ENCODE measurements at places on chromosomes 11 and 22.

- no peak for DNase-seq
Observed at GRCh38 chr11:116692318-116693101, 80.3 kb downstream of the BUD13 start.

GRCh38 chr11:5276697-5277096 lies 7.0 kb upstream of the HBE1 start:
- DNase-seq = no peak

DNA sequence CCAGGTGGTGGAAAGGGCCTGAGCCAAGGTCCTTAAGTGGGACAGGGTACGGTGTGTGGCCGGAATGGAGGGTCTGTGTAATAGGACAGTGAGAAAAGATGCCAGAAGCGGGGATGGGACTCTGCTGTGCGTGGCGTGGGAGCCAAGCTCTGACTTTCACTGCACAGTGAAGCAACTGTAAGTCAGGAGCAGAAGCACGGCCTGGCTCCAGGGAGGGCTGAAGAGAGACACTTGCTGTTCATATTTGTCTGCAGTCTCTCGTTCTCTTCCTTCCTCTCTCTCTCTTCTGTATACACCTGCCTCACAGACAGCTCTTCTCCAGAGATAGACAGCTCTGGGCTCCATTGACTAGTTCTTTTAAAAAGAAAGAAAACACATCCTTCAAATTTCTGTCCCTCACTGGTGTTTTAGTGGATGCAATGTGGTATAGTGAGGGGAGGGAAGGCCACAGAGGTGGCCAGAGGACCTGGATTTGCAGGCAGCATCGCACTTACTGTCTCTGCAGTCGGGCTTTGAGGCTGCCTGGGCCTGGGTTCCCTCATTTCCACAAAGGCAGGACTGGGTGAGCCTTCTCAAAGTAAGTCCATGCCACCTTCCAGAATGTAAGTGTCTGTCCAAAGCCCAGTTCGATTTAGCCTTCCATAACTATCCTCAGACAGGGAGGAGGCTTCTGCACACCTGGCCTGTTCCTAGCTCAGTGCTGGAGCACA lies 2.1 kb downstream of the IL17RA start:
- DNase-seq = no peak

DNA sequence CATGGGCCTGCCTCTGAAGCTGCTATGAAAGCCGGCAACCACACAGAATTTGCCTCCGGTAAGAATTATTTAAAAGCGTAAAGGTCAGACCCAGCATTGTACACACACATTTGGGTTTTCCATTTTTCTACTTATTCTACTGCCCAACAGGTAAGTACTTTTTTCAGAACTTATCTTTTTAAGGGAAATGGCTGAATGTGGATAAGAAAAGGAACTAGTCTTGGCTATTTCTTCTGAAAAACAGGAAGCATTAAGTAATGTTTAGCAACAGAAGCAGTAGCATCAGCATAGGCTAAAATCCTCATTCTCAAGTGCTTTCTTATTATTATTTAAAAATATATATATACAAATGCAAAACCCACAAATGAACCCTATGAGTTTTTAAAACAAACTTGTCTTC lies 103.1 kb downstream of the MPPED2 start:
- DNase-seq = no peak

GRCh38 chr11:85595285-85595884 lies 31.8 kb downstream of the DLG2 start:
- peak; percentile 47 for DNase-seq

DNA sequence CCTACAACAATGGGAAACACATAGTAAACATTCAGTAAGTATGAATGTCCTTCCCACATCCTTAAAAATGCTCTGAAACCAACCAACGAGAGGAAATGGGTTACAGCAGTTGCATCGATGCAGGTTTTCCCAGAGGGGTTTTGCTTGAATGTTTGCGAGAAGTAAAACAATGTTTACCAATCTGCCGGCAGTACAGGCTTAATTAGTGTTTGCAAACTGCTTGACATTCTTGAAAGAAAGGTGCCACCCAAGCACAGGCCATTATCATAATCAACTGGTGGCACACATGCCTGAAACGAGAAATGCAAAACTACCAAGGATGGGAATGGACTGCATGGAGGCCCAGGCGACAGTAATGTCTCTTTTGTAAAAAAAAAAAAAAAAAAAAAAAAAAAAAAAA lies 27.1 kb upstream of the OPCML start:
- DNase-seq = no peak

DNA sequence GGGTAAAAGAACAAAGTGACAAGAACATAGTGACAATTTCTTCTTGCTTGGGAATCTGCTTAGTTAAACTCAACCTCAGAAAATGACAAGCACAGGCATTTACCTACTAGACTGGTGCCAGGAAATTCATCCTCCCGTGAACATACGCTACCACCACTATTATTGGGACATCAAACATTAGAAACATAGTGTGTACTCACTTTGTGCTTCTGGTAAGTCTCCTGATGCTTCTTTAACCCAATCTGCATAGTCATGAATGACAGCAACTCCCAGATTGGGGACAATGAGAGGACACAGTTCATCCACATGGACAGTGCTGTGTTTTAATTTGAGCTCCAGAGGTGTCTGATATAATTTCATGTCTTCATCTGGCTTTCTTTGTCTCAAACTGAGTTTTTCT lies 29.2 kb upstream of the CHRNA10 start:
- no peak for DNase-seq

DNA sequence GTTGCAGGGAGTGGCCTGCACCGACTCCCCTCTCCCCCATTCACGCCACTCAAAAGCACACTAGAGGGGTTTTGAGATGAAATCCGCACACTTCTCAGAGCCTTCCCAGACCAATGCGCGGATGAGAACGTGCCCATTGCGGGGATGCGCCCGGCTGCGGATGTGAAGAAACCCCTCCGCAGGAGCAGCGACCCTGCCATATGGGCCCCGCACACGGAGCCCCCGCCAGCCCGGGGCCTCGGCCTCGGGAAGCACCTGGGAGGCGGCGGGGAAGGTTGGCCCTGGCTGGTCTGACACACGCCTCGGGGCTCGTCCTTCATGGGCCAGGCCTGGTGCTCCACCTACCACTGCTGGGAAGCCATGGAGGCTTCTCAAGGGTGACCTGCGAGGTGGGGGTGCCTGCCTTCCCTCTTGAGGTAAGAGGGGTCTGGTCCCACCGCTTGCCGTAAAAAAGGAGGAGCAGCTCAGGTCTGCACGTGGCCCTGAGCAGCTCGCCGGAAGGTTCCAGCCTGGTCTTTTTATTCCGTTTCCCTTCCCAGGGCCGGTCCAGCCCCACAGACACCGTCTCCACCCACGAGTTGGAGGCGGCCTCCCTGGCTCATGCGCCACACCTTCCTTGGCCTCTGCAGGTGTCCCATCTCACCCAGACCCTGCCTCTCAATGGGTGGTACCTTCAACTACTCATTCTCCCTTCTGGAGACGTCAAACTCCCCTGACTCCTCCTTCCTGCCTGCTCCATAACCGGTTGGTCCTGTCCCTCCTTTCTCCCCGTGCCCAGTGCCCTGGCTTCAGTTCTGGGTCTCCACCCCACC lies 39.4 kb downstream of the TRMU start:
- no peak for DNase-seq

GRCh38 chr11:70578371-70578770 lies 180.0 kb downstream of the CTTN start:
- DNase-seq = no peak

GRCh38 chr11:60710482-60710881 lies 11.1 kb downstream of the MS4A8 start:
- no peak for DNase-seq

DNA sequence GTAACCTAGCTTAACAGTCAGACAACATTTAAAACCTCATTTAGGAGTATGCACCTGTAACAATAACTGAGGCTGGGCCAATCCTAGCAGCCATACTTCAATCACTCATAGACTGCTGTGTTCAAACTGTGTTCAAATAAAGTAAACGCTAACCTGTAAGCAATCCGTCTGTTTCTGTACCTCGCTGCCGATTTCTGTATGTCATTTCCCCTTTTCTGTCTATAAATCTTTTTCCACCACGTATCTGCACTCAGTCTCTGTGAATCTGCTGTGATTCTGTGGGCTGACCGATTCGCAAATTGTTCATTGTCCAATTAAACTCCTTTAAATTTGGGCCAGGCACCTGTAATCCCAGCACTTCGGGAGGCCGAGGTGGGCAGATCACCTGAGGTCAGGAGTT lies 12.3 kb downstream of the APOBEC3H start:
- no peak for DNase-seq

GRCh38 chr11:125079878-125080530 lies 16.9 kb downstream of the SLC37A2 start:
- DNase-seq = no peak

DNA sequence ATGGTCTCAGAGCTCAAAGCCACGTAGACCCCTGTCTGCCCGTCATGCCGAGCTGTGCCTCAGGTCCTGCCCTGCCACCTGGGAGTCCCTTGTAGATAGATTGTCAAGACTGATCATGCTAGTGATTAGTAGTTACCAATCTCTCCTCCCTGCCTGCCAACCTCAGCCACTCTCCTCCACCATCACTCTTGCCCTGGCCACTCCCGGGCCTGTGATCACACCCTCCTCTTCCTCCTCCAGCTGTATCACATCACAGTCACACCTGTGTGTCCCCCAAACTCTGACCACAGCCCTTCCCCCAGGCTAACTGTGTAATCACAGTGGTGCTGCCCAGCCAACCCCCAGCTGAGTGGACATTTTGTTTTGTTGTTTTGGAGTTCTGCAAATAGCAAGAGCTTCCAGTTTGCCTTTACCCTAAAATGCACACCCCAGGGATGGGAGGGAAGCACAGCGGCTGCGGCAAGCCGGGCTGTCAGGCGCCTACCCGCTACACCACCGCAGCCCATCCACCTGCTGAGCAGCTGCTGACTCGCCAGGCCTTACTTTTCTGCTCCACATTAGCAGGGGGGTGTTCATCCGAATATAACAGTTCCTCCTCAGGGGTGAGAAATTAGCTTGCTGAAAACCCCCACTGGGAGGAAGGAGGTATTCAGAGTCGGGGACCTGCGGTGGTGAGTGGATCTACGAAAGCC lies 45.8 kb downstream of the LRFN4 start:
- DNase-seq = no peak

DNA sequence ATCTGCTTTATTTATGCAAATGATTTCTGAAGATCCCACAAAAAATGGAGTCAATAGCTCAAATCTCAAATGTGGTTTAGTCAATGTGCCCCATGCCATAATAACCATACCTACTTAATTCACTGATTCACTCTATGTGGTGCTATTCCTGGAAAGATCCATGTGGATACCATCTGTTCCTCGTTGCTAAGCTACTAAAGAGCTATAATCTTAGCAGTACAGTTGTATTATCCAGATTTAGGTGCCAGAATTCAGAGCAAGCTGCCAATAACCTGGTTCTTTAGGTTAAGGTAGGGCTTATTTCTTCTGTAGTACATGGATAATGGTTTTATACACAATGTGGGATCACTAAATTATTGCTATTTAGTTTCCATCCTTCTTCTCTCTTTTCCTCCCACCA lies 974.7 kb upstream of the CCDC90B start:
- peak; percentile 21 for DNase-seq

GRCh38 chr11:1825039-1825740 lies 9.6 kb upstream of the SYT8 start:
- no peak for DNase-seq

DNA sequence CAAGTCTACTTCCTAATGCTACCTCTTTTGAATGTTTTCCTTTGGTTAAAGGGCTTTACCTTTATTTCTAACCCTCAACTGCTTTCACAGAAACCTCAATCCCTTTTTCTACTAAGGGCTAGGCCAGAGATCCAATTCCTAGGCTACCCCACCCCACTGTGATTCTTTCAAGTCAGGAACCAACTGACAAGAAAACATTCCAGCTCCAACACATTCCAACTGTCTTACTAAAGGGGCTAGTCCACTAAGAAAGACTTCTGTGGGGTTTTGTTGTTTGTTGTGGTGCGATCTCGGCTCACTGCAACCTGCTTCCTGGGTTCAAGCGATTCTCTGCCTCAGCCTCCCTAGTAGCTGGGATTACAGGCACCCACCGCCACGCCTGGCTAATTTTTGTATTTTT lies 151.3 kb downstream of the APOL5 start:
- DNase-seq = peak; percentile 38

DNA sequence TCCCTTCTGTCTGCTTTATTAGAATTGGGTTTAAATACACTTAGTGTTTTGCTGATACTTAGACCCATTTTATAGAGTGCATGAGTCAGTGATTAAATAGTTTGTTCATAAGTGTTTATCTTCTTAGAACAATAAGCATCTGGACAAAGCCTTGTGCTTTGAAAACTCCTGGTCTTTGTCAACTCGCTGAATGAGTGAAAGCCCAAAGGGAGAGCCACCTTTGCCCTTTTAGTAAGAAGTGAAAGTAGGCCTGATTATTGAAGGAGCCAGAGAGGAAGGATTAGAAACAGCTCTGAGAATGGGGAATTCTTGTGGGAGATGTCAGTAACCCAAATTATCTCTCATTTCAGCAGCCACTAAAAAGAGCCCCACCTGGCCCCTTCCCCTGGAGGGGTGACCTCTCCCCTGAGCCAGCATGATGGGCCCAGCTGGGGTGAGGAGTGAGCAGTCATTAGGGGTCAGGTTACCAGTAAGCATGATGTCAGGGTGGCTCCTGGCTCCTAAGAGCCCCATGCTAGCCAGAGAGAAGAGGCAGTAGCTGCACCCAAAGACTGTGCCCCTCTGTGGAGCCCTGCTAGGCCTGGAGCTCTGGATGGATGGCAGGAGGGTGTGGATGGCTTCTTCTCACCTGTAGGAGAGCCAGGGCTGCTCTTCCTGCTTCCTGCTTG lies 125.1 kb upstream of the E2F8 start:
- no peak for DNase-seq

DNA sequence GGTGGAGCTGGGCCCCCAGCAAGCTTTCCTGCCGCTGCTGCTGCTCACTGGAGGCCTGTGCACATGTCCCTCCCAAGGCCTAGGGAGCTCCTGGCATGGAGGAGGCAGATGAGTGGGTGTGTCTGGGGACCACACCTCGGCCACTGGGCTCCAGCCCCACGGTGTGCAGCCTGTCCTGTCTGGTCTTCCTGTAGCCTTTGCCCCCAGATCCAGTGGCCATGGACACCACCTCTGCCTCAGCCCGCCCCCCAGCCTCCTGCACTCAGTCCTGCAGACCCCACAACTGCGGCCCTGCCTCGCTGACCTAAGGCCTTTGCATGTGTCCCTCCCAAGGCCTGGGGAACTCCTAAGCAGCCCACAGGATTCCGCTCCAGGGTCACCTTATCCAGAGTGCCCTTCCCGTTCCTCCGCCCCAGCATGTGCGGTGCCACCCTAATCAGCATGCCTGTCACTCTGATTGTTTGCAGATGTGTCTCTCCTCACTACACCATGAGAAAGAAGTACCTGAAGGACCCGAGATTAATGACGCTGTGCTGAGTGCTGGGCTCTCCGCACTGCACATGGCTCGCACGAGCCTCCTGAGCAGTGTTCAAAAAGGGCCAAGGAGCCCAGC lies 8.6 kb downstream of the GAL start:
- no peak for DNase-seq

- DNase-seq = no peak
Observed at GRCh38 chr11:32843544-32843943, 13.8 kb downstream of the PRRG4 start.

Data from fibroblast of skin of abdomen (primary cell).